Stimulated activated CD8-positive, alpha-beta memory T cell treated with anti-CD3 and anti-CD28 coated beads, Interleukin-4, amount 100 ng/mL, for 4 hours (primary cell): ENCODE measurements at places on chromosomes 2 and 18.

DNA sequence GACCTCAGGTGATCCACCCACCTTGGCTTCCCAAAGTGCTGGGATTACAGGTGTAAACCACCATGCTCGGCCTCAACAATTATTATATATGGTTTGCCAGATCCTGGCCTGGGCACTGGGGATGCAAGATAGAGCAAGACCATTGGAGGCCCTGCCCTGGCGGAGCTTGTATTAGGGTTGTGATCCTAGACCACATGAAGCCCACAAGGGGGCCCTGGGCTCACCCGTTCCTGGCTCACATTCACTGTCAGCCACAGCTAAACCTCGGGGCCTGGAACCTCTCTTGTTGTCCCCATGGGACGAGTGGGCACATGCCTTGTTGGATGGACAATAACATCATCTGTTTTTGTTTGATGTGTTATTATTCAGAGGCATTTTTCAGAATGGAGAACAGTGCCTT is 14.9 kb downstream of the HPCAL1 start:
- no peak for DNase-seq

GRCh38 chr18:3500016-3500415 is 50.0 kb downstream of the TGIF1 start:
- DNase-seq = no peak

DNA sequence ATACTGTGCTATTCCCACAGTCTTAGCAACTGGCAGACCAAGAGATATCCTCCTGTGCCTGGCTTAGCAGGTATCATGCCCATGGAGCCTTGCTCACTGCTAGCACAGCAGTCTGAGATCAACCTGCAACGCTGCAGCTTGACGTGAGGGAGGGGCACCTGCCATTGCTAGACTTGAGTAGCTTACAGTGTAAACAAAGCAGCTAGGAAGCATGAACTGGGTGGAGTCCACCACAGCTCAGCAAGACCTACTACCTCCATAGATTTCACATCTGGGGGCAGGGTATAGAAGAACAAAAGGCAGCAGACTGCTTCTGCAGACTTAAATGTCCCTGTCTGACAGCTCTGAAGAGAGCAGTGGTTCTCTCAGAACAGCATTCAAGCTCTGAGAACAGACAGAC is 74.8 kb downstream of the AKAIN1 start:
- DNase-seq = no peak

GRCh38 chr2:234905547-234906265 is 46.1 kb upstream of the SH3BP4 start:
- no peak for DNase-seq

DNA sequence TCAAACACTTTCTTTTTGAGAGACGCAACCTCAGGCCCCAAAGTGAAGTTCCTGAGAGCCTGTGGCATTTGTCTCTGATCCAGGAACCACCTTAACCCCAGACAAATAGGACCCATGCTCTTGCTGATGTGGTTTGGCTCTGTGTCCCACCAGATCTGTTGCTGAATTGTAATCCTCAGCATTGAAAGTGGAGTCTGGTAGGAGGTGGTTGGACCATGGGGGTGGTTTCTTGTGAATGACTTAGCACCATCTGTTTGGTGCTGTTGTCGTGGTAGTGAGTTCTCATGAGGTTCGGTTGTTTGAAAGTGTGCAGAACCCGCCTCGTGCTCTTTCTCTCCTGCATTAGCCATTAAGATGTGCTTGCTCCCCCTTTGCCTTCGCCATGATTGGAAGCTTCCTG is 252.6 kb downstream of the FAM210A start:
- DNase-seq = no peak

- DNase-seq = no peak
Measured at GRCh38 chr18:55912919-55913318, 324.9 kb upstream of the TCF4 start.

GRCh38 chr18:70453058-70453775 is 164.4 kb downstream of the SOCS6 start:
- DNase-seq = no peak

DNA sequence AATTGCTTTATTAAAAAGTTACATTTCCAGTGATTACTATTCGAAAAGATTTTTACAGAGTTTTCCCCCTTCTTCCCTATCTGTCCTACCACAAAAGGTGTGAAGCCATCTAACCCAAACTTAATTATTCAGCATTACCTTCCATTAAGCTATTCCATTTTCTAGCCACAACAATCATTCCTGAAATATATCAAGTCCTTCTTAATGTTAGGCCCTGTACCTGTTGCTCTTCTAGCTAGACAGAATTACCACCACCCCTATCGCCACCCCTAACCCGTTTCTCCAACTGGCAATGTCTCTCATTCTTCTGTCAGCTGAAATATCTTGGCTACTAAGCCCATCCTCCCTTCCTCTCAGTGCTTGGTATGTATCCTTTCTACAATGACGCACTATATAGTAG is 13.9 kb downstream of the IWS1 start:
- DNase-seq = no peak

DNA sequence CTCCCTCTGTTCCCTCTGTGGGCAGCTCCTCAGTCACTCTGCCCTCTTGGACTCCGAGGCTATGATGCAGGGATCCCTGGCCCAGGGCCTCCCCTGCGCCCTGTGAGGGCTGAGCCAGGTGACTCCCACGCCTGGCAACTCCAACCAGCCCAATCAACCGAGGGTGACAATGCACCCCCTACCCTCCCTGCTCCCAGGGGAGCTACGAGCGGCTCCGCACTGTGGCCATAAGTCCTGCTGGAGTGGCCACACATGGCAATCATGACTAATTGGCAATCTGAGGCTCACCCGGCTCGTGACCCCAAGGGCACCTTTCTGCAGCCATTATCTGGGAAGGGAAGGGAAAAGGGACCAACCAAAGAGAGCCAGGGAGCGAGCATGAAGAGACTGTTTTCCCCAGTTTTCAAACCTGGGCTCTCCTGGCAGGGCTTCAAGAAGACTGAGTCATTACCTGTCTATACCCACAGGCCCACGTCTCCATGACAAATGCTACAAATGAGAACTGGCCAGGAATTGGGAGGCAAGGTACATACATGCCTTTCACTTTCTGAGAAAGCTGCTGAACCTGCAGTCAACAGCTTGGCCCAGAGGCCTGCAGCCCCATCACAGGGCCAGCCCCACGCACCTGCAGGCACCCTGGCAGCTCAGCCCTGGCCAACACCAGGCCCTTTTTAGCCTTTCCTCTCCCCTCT is 45.1 kb downstream of the RPL31 start:
- no peak for DNase-seq

DNA sequence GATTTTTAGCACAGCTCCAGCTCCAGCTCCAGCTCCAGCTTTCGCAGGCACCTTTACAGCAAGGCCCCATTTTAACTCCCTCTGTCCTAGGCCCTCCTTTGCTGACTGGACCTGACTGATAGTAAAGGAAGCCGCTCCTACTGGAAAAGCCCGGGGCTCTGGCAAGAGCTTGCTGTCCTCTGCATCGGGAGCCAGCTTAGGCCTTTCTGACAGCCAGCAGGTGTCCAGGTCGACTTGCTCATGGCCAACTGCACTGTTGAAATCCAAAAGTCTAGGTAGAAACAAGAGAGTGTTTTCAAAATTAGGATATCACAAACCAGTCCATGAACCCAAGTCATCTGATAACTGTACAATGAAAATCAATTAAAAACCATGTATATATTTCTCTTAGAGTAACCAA is 161.1 kb downstream of the LAMA1 start:
- DNase-seq = no peak

- DNase-seq = no peak
Measured at GRCh38 chr2:163752267-163752666, 16.5 kb upstream of the FIGN start.

DNA sequence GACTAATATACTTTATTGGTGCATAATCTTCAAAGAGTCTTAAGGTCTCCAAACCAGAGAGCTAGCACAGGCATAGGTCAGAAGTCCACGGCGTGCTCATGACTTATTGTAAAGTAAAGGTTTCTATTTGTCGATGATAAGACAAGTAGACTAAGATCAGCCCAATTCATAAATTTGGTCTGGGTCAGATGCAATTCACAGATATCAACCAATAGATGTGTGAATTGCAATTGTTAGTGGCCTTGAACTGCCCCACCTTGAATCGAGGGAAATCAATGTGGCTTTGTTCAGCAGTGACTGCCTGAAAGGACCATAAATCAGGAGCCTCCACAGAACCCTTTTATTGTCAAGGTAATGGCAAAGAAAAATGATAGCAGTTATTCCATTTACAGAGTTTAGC is 39.1 kb upstream of the CPS1 start:
- no peak for DNase-seq

DNA sequence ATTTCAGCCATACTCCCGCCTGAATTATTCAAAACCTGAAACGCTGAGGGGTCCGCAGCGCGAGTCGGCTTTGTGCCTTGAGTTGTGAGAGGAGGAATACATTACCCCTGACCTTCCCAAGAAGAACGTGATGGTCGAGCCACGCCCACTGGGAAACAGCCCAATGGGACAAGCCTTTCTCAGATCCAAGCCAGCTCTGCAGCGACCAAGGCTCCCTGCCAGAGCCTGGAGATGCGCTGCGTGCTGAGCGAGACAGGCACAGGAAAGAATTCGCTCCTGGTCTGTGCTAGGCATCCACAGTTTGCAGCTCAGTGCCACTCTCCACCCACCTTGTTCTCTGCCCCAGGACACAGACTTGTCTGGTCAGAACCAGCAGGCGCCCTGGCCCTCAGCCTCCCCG is 74.1 kb upstream of the GLI2 start:
- DNase-seq = no peak

DNA sequence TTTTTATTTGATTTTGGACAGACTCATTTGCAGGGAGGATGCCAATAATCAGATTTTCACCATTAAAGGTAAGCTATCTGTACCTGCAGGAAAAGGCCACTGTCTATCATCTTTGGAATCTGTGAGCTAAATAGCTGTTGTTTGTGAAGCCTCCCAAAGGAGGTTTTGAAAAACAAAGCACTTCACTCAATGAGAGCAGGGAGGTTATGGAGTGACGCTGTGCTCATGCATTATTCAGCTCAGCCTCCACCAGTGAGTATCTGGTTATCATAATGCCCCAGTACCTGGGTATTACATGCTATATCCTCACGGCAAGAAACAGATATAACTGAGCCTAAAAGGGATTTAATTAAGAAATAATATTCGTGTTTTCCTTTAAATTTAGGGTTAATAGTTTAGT is 189.6 kb upstream of the PIK3C3 start:
- DNase-seq = no peak

- DNase-seq = no peak
Measured at GRCh38 chr2:155368934-155369333, 670.4 kb downstream of the KCNJ3 start.

GRCh38 chr2:199851883-199852282 is 891 bp upstream of the FTCDNL1 start:
- DNase-seq = no peak

DNA sequence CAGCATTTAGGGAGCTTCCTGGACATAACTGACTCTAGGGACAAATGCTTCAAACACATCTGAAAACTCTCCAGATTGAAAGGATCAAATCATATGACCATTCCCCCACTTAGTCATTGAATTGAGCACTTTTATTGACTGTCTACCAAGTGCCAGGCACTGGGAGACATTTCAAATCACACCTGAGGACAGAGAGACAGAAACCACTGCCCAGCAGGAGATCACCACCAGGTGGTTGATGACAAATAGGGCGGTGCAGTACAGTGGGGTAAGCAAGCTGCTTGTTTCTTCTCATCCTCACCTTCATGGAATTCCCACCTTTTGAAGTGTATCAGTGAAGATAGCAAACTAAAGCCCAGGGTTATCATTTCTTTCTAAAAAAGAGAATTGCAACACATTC is 19.0 kb upstream of the CXCR4 start:
- DNase-seq = no peak

DNA sequence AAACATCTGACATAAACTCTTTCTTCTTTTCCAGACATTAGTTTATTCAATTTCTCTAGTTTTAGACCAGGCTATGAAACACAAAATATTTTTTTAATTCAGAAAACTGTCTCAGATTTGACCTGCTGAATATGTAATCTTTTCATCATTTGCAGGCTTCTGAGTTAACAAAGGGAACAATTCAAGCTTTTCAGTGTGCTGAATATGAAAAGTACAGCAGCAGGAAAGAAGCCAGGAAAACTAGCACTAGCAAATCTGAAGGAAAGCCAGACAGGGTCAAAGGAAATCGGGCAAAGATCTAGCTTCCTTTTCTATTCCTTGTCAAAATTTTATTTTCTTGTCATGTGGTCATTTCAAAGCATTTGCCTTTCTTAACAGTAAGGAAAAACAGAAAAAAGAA is 35.3 kb downstream of the ACVR1C start:
- DNase-seq = no peak

- DNase-seq = no peak
Measured at GRCh38 chr2:171230176-171230575, 69.5 kb upstream of the TLK1 start.

DNA sequence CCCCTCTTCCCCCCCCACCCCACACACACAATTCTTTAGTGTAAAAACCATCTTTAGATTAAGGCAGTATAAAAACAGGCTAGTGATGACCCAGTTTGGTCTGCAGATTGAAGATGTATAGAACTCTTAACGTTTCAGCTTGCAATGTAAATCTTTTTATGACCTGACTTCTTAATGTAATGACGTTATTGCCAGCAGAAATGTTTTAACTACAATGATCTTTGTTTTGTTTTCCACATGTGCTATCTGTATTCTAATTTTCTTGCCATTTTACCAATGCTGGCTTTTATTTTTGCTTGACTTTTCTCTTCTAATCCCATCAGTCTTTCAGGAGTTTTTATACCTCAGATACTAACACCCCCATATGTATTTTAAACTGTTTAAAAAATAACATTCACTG is 25.2 kb downstream of the AGFG1 start:
- no peak for DNase-seq

DNA sequence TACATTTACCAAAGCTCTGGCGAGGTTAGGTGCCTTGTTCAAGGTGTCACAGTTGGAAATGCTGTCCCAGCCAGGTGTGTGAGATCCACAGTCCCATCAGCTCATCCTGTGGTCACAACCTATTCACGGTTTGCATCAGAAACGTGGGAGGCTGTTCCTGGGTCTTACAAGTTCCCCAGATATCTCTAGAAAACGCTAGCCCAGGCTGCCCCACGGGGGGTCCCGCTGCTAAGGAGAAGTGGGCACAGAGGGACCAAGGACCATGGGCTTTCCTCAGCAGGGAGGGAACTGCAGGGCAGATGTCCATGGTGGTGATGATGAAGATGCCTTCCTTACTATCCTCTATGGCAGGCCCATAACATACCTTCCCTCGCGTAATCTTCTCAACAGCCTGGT is 649 bp downstream of the FECH start:
- no peak for DNase-seq

GRCh38 chr2:153105829-153106578 is 372.6 kb downstream of the RPRM start:
- no peak for DNase-seq
